ENCODE measurements at places on chromosomes 16 and 17.

DNA sequence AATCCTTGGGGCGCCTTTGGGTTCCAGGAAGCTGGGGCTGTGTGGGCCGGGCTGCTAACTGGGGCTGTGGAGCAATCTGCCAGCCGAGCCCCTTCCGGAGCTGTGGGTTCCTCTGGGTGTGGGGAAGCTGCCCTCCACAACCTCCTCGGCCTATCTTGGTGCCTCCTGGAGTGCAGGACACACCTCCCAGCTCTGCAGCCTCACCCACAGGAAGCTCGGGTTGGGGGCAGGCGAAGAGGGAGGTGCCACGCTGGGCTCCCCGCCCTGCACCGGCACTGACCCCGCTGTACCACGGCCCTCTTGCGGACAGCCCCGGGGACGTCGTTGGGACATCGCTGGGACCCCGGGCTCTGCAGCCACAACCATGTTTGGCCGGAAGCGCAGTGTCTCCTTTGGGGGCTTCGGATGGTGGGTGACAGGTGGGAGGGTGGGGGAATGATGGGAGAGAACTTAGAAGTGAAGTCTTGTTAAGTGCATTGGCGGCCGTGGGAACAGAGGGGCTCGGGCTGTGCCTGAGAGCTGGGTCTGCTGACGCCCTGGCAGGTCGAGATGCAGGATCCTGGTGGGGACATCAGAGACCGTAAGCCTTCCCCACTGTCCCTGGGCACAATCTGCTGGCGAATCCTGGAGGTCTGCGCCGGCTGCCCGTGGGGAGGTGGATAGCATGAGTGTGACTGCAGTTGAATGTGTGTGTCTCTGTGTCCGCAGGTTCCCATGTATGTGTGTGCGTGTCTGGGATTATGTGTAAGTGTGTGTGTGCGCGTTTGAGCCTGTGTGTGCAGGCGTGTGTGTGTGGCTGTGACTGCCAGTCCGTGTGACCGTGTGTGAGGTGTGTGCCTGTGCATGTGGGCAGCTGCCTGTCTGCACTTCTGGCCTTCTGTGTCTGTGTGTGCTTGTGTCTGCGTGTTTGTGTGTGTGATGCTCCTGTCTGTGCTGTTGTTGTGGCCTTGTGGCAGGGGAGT lies at the start of gene RAP1GAP2:
Gene RAP1GAP2, plus strand, starts transcription at position 275 of the 962 bp plus-strand sequence. Its CDS starts 90 bp downstream, at position 365.
- peak; percentile 73 for DNase-seq

DNA sequence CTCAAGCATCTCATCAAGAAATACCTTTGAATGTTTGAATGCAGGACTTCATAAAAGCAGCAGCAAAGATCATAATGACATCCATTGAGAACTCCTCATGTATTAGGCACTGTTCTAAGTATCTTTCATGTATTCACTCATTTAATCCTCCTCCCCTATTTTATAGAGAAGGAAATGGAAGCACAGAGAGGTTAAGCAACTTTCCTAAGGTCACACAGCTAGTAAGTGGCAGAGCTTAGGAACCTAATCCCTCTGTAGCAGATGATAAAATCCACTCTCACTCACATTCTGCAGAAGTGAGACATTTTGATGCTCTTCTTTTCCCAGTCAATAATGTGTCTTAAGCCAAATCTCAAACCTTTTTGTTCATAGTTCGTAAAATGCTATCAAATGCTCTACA lies 350.8 kb upstream of the C16orf82 start:
- DNase-seq, result no peak

DNA sequence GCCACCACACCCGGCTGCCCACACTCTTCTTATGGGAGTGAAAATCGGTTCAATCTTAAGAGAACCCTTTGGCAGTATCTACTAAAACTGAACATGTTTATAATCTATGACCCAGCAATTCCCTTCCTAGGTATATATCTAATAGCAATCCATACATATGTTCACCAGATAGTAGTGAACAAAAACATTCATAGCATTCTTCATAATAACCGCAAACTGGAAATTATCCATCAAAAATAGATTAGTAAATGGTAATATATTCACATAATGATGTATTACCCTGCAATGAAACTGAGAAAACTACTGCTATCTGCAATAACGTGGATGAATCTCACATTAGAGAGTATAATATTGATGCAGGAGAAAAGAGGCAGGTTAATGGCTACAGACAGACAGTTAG lies 23.1 kb downstream of the COPRS start:
- DNase-seq, result no peak

DNA sequence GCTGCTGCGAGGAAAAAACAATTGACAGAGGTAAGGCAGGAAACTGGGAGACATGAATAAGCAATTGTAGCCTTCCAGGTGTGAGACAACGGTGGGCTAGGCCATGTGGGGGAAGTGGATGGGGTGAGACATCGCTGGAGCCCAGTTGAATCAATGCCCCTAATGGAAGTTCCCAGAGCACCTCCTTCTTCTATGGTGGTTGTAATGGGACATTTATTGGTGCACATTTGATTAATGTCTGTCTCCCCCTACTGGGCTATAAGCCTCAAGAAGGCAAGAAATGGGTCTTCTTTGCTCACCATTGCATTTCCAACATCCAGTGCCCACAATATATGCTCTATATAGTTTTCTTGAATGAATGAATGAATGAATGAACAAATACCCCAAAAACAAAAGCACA lies 22.7 kb upstream of the CD300E start:
- DNase-seq, result no peak

DNA sequence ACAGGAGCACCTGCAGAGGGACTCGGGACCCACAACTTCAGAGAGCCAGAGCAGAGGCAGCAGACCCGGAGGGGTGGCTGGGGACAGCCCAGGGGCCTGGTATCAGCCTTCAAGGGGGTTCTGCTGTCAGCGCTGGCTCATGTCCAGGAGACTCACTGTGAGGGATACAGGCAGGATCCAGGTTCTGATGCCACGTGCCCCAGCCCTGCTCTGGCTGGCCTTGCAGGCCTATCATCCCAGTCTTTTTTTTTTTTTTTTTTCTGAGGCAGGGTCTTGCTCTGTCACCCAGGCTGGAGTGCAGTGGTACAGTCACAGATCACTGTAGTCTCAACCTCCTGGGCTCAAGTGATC lies 9.0 kb upstream of the MTSS2 start:
- no peak for DNase-seq

DNA sequence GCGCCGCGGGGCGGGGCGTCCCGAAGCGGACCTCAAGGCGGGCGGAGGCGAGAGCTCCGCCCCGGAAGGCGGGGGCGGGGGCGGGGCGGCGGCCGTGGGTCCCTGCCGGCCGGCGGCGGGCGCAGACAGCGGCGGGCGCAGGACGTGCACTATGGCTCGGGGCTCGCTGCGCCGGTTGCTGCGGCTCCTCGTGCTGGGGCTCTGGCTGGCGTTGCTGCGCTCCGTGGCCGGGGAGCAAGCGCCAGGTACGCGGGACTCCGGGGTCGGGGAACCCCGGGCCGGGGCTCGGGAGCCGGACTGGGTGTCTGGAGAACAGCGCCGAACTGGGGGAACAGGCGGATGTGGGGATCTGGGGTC lies at the start of gene TNFRSF12A:
Gene TNFRSF12A, plus strand, starts transcription at position 122 of the 357 bp plus-strand sequence. Its CDS starts 30 bp downstream, at position 152.
- DNase-seq, result peak; percentile 31

GRCh38 chr16:86961171-86961601 lies 356.0 kb downstream of the C16orf95 start:
- no peak for DNase-seq

DNA sequence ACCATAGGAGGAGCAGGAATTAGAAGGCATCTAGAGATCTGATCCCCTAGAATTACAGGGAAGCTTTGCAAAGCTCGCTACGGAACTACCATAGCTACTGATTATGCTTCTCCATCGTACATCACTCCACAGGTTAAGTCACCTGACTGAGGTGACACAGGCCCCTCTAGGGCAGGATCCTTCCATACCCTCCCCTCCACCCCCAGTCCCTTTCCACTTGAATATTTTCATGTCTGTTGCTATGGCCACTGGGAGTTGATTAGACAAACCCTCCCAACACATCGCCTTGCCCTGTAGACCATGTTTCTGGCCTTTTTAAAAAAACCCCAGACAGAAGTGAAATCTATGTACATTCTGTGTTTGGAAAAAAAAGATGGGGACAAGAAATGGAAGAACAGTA lies 287.1 kb downstream of the SOX9 start:
- DNase-seq, result no peak
